ENCODE measurements at places on chromosomes 11 and 22.
A peak's percentile ranks its signal among the peaks of the same experiment; 100 is the strongest.

DNA sequence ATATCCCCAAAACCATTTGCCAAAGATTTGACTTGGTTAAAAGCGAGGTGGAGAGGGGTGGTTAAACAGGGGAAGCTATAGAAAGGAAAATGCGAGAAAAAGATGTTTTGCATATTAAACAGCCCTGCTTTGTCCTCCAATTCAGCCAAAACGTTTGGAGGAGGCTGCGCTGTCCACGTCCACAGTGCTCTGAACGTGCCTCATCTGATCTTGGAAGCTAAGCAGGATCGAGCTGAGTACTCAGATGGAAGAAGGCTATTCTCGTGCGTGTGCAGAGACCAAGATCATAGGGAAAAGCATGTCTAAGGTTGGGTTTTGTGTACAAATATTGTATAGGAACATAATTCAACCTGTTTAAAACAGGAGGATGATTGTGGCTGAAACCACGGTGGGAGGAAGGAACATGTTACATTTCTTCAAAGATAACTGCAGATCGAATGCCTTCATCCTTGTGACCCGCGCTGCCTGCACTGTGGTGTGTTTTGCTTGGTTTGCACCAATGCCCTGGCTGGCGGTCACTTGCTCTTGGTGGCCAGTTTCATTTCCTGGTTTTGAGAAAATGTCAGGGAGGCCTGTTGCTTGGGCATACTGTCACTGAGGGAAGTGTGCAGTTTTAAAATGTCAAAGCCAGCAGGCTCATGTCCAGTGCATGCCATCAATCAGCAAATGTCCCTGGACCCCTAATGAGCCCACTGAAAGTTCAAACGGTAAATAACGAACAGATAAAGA lies 40.4 kb downstream of the FLI1 start:
- no peak for DNase-seq

DNA sequence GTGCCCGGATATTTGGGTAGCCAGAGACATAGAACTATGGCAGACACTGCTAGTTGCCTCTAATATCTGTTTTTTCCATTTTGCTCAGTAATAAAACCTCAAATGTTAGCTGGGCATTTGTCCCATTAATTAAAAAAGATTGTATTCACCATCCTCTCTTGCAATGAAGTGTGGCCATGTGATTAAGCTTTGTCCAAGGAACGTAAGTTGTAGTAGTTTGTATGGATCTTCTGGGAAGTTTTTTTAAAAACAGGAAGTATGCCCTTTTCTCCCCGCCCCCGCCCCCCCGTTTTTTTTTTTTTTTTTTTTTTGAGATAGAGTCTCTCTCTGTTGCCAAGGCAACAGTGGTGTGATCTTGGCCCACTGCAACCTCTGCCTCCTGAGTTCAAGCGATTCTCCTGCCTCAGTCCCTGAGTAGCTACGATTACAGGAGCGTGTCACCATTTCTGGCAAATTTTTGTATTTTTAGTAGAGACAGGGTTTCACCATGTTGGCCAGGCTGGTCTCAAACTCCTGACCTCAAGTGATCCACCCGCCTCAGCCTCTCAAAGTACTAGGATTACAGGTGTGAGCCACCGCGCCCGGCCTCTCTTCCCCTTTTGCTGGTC lies 1.7 kb upstream of the TMEM135 start:
- DNase-seq = no peak

- no peak for DNase-seq
These were observed 89.0 kb downstream of the RRAS2 start for GRCh38 chr11:14269692-14270573.

- no peak for DNase-seq
These were observed 34.6 kb downstream of the LGR4 start for GRCh38 chr11:27437829-27438594.

- DNase-seq = no peak
These were observed 44.7 kb downstream of the IRAG1 start for GRCh38 chr11:10648871-10649270.

GRCh38 chr11:11416917-11417316 lies 63.9 kb upstream of the CSNK2A3 start:
- no peak for DNase-seq

- DNase-seq = no peak
These were observed 50.5 kb upstream of the WNT7B start for GRCh38 chr22:46027211-46028105.

GRCh38 chr11:83836883-83837654 lies 550.9 kb upstream of the CCDC90B start:
- no peak for DNase-seq

GRCh38 chr22:23579870-23580575 lies at the start of gene IGLL1:
Gene IGLL1 (minus strand): TSS chr22:23580290. CDS start chr22:23580190, 100 bp downstream.
- DNase-seq = no peak

DNA sequence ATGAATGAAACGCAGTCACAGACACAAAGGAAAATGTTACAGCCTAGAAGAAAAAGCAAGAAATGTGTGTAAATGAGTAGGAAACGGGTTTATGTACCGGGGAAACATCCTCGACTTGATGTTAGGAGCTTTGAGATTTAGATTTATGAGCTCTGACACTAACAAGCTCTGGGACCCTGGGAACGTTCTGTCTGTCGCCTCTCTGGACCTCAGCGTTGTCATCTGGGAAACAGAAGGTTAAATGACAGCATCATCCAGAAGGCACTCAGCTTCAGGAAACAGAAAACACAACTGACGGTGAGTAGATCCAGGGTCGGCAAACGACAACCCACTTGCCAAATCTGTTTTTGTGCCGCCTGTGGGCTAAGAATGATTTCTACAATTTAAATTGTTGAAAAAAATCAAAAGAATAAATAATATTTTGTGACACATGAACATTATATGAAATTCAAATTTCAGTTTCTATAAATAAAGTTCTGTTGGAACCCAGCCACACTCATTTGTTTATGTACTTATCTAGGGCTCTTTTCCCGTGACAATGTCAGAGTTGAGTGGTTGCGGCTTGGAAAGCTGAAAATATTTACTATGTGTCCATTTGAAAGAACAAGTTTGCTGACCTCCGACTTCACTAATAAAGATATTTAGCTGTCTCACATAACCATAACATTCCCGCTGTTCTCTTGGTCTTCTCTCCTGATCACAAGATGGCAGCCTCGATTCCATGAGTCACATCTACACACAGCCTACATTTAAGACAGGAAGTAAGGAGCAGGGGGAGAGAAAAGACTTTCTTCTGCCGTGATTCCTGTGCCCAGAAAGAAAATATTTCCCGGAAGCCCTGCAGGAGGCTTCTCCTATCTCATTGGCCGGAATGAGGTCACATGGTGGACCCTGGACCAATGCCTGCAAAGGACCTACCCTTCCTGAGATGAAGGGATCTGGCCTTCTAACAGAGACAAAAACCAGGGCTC lies 47.1 kb upstream of the SYT13 start:
- DNase-seq = no peak

DNA sequence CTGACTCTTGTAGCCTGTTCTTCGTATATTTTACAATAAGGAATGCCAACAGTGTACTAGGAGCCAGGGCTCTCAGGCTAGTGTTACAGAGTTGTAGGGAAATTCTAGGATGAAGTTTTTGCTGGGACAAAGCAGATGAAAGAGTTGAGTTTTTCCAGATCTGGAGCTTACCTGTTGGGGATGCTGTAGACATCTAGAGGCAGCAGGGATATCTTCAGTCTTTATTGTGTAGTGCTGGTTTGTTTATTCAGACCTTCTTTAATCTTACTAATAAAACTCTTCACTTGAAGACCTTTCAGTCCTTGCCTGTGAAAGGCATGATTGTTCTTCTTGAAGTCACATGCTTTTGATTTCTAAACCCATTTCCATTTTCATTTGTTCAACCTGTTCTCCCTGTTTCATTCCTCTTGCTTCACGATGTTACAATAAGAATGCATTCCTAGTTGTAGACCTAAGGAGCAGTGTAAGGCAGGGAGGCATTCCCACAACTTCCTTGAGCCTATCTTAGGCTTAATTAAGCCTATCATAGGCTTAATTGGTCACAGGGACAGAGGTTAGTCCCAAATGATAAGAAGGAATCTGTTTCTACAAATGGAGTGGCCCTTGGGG lies 7.9 kb upstream of the SLC37A2 start:
- no peak for DNase-seq

GRCh38 chr22:47063606-47064005 lies 301.2 kb downstream of the TBC1D22A start:
- no peak for DNase-seq

GRCh38 chr11:3969613-3970012 lies 114.1 kb downstream of the STIM1 start:
- no peak for DNase-seq

- peak; percentile 48 for DNase-seq
These were observed 6.9 kb upstream of the POLDIP3 start for GRCh38 chr22:42621505-42622002.

DNA sequence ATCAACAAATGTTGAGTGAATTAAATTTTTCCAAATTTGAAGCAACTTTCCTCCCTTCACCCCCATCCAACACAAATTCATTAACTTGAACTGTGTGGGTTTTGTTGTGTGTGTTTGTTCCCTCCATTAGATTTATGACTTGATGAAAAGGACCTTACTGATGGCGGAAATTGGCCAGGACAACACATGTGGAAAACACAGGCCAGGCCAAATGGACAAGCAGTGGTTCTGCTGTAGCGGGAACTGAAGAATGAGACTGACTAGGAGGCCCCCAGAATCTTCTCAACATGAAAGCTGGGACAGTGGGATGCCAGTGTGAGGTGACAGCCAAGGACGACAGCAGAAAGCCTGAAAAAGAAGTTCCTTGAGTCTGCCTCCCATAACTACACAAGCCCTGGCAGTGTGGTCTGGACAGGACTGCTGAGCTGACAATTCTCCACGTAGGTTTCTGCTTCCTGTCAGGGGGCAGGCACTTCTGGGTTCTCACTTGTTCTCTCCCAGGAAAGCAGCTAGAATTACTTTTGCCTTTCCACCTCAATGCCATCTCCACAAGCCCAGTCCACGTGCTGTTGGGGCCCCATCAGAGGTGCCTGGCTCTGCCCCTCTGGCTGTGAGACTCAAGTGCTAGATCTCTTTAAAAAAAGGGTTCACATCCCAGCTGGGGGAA lies 94.3 kb downstream of the ETS1 start:
- DNase-seq = no peak

- no peak for DNase-seq
These were observed 16.0 kb downstream of the TXN2 start for GRCh38 chr22:36465232-36466021.

- no peak for DNase-seq
These were observed 35.6 kb upstream of the EIF3D start for GRCh38 chr22:36564422-36565158.
